ENCODE measurements at places on chromosomes 6 and 20.

- no peak for DNase-seq
Measured at GRCh38 chr20:45626540-45626939, 3.0 kb upstream of the WFDC10A start.

- DNase-seq, result no peak
Measured at GRCh38 chr6:101286146-101286545, 107.4 kb upstream of the GRIK2 start.

DNA sequence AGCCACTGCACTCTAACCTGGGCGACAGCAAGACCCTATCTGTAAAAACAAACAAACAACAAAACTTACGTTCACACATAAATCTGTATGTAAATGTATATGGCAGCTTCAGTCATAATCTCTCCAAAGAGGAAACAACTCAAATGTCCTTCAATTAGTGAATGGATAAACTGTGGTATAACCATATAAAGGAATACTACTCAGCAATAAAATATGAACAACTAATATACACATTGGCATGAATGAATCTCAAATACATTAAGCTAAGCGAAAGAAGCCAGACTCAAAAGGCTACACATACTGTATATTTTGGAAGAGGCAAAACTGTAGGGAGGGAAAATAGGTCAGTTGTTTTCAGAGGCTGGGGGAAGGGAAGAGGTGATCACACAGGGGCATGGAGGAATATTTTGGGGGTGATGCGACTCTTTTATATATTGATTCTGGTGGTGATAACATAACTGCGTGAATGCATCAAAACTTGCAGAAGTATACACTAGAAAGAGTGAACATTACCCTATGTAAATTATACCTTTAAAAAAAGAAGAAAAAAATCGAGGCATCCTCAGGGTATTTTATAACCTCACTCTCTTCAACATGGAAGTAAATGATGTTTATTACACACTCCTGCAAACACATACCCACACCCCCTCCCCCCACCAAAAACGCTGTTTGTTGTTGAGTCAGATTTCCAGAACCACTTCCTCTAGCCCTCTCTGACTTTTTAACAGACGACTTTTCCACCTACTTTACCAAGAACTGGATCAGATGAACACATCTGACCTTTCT, 115.2 kb upstream of the RNF24 start:
- no peak for DNase-seq

DNA sequence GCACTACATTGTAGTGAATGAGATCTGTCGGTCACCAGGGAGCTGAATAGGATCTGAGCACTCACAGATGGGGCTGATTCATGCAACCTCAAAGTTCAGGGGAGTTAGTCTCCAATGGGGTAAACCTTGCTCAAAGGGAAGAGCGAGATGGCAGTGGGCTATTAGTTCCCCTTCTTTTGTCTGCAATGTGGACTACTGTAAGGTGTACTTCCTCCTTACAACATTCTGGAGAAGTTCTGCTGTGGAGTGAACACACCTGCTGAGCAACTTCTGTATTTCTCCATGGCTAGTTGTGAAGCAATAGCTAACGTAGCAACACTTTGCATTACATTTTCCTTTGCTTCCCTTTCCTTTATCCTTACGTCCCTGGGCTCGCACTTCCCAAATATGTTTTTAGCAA, 134.3 kb upstream of the B3GAT2 start:
- DNase-seq, result no peak

DNA sequence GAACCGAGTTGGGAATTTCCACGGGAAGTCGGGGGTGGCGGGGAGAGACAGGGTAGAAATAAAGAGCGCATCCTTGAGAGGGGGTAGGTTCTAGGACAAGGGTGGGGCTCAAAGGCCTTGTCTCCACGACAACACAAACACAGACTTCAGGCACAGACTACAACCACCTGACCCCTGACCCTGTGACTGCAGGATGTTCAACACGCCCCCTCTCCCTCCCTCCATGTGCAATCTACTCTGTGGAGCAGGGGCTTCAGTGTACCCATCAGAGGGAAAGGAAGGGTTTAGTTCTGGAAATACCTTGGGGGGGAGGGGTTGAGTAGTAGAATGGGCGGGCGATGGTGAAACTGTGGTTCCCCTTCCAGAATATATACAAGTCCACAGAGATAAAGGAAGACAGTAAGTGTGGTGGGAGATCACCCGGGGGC, 651 bp upstream of the TAPBP start:
- DNase-seq, result peak; percentile 55

GRCh38 chr20:63123331-63123741, 92.6 kb downstream of the YTHDF1 start:
- DNase-seq, result no peak

- no peak for DNase-seq
Measured at GRCh38 chr20:44288252-44288651, 22.8 kb downstream of the FITM2 start.

DNA sequence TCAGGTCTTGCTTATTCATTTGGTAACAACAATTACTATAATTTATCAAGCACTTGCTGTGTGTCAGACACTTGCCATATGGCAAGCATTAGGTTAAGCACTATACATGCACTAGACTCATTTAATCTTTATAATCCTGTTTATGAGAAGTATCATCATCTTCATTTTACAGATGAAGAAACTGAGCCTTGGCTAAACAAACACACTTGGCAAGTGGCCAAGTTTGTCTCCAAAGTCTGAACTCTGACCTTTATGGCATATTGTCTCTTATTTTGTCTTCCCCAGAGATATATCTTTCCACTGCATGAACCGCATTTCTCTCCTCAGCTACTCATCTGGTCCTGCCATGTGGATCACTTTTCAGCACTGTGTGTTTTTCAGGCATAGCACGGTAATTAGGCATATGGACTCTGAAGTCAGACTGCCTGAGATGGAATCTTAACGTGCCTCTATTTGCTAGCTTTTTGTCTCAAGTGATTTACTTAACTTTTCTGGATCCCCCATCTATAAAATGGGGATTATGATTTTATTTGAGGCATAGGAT, 4.7 kb downstream of the ADGRF5 start:
- no peak for DNase-seq

GRCh38 chr6:81801489-81801888, 49.0 kb upstream of the TENT5A start:
- no peak for DNase-seq

DNA sequence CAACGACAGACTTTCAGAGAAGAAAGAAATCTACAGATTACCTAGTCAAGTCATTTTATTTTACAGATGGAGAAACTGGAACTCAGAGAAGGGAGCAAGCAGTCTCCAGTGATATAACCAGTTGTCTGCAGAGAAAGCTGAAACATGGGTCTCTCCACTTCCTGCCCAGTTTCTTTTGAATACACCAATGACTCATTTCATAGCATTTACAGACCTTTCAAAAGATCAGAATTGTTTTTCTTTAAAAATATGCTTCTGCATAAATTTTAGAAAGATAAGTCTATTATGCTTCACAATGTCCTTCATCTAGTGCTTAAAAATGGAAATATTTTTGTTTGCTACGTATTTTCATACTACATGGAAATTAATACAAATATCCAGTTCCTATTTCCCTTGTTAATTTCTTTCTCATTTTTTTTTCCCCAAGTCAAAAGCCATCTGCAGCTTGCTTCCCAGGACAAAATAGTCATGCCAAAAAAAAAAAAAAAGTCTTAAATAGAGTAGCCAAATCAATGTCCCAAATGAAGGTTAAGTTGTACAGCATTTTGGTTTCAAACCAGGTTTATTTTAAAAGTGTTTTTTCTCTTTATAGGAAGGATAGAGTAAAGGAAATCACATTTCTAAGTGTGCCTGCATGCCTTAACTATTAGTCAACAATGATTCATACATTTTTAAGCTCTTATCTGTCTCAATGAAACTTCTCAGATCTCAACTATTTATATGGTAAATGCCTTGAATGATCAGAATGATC, 36.9 kb downstream of the ARHGAP18 start:
- DNase-seq, result no peak

GRCh38 chr6:5785249-5785648, 221.5 kb downstream of the NRN1 start:
- DNase-seq, result no peak

GRCh38 chr6:138476116-138476515, 23.2 kb downstream of the NHSL1 start:
- DNase-seq, result no peak

DNA sequence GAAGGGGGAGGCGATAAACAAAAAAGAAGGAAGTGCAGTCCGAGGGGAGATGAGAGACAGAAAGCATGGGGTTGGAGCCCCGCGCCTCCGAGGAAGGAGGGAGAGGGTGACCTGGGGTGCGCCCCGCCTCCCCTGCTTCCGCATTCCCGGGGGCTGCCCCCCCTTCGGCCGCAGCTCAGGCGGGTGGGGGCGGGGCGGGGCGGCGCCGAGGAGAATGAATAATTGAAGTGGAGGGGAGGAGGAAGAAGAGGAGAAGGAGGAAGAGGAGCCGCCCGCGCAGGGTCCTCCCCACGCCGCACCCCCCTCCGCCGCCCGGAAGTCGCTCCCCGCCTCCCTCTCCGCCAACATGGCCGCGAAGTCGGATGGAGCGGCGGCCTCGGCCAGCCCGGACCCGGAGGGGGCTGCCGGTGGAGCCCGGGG, at the start of gene XKR7:
TSS of gene XKR7 (plus strand) at position 322 of the 420 bp plus-strand sequence. CDS start at position 347, 25 bp downstream.
- DNase-seq, result peak; percentile 39

GRCh38 chr6:83904395-83904794, 44.9 kb downstream of the CYB5R4 start:
- DNase-seq, result no peak

DNA sequence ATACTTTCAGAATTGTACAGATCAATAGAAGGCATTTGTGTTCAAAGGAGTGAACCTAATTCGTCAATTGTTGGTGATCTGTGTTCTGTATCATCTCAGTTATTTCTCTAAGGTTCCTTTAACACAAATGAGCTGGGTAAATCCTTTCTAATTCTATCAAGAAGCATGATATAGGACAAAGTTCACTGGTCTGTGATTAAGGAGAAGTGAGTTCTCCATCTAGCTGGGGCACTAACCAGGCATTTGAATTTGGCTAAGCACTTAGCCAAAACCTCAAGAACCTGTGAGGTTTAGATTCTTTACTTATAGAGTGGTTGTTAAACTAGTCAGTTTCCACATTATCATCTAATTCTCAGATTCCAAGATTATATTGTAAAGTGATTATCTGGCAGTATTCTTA, 50.3 kb downstream of the DOP1A start:
- no peak for DNase-seq

DNA sequence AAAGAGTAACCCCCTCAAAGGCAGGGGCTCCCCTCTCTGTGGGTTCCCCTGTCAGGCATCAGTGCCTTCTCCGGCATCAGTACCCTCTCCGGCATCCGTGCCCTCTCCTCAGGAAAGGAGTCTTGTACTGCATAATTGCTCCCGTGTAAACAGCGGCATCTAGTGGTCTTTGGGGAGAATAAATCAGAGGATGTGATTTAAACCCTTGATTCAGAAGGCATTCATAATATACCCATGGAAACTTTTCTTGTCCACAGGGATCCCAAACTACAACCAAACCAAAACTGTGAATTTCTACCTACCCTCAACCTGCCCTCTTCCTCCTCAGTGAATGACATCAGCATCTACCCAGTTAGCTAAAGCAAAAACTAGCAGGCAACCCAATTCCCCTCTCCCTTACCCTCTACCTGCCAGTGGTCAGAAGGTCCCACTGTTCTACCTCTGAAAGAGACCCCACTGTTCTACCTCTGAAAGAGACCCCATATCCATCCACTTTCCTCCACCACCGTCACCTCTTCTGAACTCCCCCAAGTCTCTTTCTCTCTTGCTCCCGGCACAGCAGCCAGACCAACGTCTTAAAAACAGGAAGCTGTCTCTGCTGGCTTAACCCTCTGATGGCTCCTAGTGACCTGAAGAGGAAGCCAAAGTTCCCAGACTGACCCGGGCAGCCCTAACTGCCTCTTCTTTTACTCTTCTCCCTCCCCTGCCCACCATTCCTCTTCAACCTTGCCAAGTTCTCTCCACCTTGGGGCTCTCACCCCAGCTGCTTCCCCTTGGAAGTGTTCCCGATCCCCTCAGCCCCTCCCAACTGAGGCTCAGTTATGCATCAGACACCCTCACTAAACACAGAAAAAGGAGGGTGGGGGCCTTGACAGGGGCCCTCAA, 27.2 kb downstream of the UBE2V1 start:
- DNase-seq, result peak; percentile 48

- no peak for DNase-seq
Measured at GRCh38 chr6:80347101-80347500, 240.6 kb downstream of the BCKDHB start.

GRCh38 chr6:14380086-14380820, 262.7 kb downstream of the CD83 start:
- no peak for DNase-seq

GRCh38 chr6:168979254-168979653, 274.4 kb downstream of the THBS2 start:
- DNase-seq, result no peak

- no peak for DNase-seq
Measured at GRCh38 chr20:47236639-47236900, 119.9 kb downstream of the ZMYND8 start.

DNA sequence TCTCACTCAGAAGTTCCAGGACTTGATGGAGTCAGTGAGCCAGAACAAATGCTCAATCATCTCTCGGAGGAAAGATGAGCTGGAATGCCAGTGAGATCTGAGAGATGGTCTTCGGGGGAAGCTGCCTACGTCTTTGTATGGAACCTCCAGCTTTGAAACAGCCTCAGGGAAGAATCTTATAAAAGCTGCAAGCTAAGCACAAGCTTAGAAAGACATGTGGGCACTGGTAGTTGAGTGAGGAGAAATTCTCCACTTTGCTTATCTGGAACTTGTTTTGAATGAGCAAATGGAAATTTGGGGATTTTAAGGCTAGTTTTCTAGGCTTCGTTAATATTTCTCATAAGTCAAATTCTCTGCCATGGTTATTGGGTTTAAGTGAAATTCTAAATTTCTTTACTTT, 594.4 kb downstream of the QKI start:
- no peak for DNase-seq

- DNase-seq, result no peak
Measured at GRCh38 chr6:112337209-112337638, 9.9 kb upstream of the RFPL4B start.

- DNase-seq, result no peak
Measured at GRCh38 chr6:128421788-128422187, 98.6 kb downstream of the PTPRK start.

DNA sequence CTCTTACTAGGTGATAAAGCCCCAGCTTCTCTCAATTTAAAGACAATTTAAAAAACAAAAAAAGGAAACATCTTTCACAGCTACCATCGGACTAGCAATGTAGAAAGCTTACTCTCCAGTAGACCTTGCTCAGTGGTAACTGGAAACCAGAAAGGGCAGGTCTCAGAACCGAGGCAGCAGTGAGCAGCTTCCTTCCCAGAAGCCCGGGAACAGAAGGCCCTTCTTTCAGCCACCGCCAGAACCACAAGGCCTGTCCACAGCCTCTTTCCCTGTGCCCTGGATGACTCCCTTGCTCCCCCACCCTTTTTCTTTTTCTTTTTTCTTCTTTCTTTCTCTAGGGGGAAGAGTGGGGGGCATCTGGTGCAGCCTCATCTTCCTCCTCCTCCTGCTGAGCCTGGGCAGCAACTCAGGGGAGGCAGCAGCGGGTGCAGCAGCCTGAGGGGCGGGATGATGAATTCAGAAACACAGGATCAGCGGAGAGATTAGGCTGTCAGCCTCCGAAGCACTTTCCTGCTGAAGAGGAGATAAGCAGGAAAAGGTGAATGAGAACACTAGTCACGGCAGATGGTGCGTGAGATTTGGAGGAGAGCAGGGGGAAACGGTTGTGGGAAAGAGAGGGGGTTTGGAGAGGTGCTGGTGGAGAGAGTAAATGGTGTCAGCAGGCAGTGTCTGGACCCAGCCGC, 158.5 kb downstream of the ID4 start:
- no peak for DNase-seq

GRCh38 chr6:44856479-44856878, 469.0 kb downstream of the CDC5L start:
- DNase-seq, result no peak

- DNase-seq, result no peak
Measured at GRCh38 chr6:91437315-91437729, 850.5 kb upstream of the MAP3K7 start.

GRCh38 chr6:169780571-169781091, 29.2 kb downstream of the ERMARD start:
- no peak for DNase-seq

Measured in GM12891 (cell line).